ENCODE measurements at places on chromosomes 4 and X.
A peak's percentile ranks its signal among the peaks of the same experiment; 100 is the strongest.

DNA sequence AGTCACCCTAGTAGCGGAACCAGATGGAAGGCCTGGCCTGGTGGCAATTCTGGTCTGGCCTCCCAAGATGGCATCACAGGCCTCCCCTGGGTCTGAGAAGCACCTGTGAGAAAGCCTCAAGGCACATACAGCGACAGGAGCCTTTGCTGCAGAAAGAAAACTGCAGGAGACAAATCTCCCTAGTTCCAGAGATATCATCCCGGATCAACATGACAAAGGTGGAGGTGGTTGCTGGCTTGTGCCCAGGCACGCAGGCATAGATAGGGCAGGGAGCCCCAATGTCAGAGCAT is 93.6 kb downstream of the BCOR start:
- DNase-seq = no peak

GRCh38 chrX:43661521-43662240 is 5.6 kb downstream of the MAOA start:
- no peak for DNase-seq

DNA sequence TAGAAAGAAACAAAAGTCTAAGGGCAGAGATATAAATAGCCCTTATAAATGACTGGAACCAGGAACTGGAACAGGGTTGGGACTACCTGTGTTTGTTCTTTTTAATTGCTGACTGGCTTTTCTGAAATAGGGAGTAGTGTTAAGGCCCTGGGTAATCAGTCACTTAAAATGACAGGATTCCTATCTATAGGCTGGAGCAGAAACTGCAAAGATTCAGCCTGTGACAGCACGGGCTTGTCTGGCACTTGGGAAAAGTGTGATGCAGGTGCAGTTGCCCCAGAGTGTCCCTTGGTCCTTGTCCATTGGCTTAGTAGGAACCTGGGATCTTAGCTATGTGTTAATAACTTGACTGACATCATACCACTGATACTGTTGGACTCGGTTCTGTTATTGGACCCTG is 14.7 kb upstream of the PLAC8 start:
- no peak for DNase-seq

DNA sequence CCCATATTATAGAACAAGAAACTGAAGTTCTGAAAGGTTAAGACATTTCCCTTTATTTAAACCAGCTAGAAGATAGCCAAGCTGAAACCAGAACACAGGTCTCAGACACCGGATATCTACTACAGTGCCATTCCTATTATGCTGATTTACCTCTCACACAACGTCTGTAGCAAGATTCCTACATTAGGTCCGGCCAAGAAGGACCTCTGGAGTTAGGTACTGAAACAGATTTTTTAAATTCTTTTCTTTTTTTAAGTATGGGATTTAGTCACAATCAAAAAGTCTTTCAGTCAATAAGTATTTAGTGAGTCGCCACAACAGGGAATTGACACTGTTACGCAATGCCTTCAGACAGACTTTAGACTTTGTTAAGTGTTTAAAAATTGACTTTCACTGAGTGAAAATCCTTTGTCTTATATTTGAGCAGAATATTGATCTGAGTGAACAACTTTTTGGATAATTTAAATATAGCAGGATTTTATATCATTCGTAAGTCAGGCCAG is 26.5 kb upstream of the SPANXN4 start:
- no peak for DNase-seq

GRCh38 chrX:66046612-66047235 is 6.8 kb upstream of the VSIG4 start:
- DNase-seq = no peak

DNA sequence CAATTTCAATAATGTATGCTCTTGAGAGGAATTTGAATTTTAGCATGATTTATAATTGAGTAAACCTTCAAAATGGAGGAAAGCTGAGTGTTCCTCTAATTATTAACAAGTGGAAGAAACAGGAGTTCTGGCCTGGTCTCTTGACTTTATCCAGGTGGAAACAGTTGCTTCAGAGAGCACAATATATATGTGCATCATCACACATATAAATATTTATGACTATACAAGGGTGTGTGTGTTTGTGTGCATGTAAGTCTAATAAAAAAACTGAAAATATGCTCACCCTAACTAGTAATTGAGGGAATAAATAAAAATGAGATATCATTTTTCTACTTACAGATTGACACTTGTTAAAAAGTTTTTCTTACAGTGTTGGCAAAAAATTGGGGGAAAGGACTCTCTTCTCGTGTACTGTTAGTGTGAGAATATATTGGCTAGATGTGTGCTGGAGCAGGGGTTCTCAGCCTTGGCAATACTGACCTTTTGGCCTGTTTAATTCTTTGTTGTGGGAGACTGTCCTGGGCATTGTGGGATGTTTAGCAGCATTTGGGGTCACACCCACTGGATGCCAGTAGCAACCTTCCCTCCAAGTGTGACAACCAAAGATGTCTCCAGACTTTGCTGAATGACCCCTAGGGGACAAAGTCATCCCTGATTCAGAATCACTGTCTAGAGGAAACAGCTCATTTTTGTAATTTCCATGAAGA is 20.8 kb upstream of the HERC5 start:
- DNase-seq = no peak

DNA sequence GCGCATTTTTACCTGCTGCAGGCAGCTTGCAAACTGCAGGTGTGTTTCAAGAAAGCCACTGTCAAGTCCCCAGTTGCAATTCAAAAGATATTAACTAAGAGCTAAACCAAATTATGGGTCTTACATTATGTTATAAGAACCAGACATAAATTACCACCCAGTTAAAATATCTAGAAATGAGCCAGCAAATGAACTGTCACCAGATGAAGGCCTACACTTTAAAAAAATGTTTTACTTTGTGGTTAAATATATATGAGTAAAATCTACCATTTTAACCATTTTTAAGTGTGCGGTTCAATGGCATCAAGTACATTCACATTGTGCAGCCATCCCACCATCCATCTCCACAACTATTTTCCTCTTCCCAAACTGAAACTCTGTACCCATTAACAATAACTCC is 32.0 kb upstream of the TMEM131L start:
- no peak for DNase-seq

DNA sequence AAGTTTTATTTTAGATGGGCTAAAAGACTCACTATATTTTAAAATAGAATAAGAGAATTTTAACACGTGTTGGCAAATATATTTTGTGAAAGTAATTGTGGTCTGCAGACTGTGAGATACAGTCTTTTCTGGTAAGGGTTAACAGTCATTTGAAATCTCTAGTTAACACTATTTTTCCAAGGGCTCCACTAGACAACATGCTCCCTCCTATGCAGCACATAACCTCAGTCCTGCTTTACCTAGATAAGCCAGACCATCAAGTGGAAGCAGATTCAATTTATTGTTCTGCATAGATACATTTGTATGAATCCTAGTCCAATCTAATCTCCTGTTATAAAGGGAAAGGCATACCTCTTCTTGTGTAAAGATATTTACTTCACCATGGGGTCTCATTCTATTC is 133.2 kb upstream of the CT83 start:
- no peak for DNase-seq

- DNase-seq = no peak
Observed at GRCh38 chr4:41460641-41461040, 77.3 kb upstream of the LIMCH1 start.

GRCh38 chr4:18957716-18958115 is 936.2 kb upstream of the LCORL start:
- no peak for DNase-seq

DNA sequence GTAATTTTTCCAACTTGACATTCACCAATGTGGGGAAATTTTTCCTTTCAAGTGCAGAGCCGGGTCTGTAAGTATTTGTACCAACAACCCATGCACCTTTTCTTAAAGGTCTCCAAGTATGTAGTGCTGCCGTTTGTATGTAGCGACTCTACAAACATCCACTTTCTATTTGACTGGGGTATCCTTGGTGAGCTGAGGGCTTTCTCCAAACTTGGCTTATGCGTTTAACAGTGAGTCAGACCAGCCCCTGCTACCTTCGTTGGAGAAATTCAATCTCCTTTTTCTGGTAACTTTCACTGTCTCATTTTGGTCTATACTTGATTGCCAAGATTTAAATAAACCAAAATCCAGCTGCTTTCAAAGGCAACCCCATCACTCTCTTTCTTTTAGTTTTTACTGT is 34.9 kb downstream of the MGST2 start:
- DNase-seq = no peak

DNA sequence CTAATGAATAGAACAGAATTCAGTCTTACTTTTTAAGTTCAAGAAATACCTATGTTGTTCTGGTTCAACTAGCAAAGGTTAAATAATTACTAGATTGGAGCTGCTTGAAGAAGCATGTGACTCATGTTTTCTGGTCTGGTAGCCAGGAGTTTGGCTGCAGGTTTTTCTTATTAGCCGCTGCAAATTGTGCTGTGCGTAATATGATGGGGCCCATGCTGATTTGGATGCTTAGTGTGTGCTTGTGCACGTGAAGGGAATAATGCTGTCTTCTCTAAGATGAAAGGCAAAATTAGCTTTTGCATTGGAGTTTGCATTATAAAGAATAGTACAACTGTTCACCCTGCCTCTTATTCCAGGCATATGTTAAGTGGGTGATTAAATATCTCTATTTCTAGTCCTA is 219.6 kb downstream of the SNCA start:
- DNase-seq = no peak

DNA sequence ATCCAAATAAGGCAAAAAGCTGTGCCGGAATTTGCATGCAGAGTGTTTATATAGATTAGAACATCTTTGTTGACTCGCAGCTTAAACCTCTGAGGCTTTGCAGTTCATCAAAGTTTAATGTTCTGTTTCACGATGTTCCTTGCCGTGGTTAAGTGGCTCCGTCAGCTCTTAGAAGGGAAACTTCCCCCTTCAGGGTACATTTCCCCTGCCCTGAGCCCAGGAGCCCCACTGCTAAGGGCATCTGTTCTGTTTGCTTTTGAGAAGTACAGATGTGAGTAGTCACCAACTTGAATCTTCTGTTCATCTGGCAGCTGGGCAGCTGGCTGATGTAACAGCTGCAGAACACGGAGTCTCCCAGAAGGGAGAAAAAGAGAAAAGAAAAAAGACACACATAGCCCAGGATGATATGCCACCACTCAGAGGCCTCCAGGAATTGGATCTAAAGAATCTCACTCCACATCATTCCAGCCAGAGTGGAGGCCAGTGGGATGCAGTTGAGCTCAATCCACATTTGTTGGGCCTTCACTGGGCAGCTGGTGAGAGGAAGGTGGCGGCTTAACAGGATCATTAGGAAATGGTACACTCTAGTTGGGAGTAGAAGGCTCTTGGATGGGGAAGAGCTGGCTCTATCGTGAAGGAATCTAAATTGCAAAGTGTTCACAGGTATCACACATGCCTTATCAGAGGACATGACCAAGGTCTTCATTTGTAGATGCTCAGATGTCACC is 178.7 kb upstream of the RBPJ start:
- DNase-seq = no peak

- DNase-seq = no peak
Observed at GRCh38 chrX:150257353-150258175, 105.6 kb upstream of the MAMLD1 start.

DNA sequence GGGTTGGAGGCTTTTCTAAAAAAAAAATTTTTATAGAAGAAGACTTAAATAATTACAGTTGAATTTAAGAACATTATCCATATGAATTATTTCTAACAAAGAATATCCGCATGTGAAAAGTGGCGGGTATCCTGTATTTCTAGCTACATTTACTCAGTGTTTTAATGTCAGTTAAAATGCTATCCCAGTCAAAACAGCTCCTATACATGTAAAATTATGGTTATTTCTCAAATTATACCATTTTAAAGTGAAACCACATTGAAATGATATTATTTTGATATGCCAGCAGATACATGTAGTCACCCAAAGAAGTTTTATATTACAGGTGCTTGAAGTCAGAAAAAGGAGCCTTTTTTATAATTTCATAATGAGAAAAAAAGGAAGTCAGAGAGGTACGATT is 168.5 kb upstream of the ATOH1 start:
- DNase-seq = no peak

- DNase-seq = no peak
Observed at GRCh38 chrX:154990496-154990895, 32.0 kb downstream of the F8 start.

DNA sequence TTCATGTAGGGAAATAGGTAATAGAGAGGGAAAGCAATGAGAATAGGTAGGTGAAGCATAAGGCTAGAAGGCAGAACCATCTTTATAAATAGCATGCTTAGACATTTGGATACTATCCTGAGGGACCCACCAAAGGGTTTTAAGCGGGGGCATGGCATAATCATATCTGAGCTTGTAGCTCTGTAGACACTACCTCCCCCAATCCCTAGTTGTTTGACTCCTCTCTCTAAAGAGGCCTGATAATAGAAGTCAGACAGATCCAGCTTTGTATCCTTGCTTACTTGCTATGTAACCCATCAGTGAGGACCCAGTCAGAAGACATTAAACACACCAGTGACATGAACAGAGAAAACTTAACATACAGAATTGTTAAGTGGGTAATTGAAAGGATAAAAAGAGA is 58.7 kb downstream of the SCFD2 start:
- no peak for DNase-seq

DNA sequence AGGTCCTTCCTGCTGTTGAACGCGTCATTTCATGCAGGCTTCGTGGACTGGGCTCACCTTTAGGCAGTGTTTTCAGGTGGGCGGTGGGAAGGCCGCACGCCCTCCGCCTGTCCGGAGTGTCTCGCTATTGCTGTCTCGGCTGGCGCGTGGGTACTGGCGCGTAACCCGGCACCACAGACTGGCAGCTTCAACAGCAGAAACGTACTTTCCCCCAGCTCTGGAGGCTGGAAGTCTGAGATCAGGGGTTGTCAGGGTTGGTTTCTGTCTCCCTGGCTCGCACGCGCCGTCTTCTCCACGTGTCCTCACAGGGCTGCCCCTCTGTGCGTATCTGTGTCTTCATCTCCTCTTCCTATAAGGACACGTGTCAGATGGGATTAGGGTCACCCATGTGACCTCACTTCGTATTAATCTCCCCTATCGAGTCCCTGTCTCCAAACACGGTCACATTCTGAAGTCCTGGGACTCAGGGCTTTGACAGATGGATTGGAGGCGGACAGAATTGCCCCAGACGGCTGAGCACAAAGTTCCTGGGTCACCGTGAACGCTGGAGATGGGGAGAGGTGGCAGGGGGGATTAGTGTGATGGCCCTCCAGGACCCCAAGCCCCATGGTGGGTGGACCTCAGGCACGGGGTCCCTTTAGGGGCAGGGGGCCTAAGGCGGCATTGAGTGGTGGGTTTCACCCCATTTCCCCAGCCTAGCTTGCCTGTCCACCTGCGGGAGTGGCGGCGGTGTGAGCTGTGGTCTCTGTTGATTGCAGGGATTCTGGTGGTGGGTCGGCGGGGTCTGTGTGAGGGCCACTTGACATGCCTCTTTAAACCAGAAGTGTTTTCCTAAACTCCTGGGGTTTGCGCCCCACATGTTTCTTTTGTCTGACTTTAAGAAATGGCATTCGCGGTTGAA is 83.4 kb upstream of the LRPAP1 start:
- peak; percentile 10 for DNase-seq

GRCh38 chrX:108456971-108457477 is 17.4 kb downstream of the COL4A5 start:
- DNase-seq = no peak

GRCh38 chrX:145817331-145818185 is at the start of gene SLITRK2:
TSS of gene SLITRK2 (plus strand) at chrX:145817829. CDS start at chrX:145822426, 4,597 bp downstream.
- DNase-seq = no peak

Data from activated naive CD8-positive, alpha-beta T cell treated with anti-CD3 and anti-CD28 coated beads, Interleukin-2, amount 10 ng/mL, durations not matched to agents 7 days and 5 days (primary cell).